ENCODE measurements at places on chromosomes 12 and 14.

GRCh38 chr14:43503508-43503907 lies 1003.6 kb downstream of the FSCB start:
- DNase-seq, result no peak

GRCh38 chr12:91074154-91074709 lies 16.4 kb upstream of the KERA start:
- no peak for DNase-seq

DNA sequence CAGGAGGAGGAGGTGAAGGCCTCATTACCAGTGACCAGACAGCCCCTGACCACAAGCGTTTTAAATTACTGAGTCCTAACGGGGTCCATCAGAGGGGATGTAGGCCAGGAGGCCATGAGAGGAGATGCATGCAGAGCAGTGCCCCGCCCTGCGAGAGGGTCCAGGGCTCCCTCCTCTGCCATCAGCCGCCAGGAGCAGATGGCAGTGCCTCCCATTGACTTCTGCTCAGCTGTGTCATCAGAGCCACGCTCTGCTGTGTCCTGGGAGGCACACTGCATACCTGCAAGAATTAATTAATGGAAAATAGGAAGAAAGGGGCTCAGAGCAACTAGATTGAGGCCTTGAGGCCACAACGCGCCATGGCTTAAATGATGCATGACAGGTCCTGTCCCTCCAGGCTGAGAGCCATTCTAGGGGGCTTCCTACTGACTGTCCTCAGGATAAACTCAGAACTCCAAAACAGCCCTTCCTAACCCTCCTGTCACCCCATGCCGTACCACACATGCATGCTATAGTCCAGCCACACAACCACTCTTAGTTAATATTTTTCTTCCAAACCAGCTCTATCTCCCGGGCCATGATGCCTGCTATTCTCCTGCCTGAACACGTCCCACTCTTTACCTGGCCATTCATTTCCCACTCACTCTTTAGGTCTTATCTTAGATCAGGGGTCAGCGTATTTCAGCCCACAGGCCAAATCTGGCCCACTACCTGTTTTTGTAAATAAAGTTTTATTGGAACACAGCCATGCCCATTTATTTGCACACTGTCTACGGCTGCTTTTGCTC lies 235.8 kb downstream of the KSR2 start:
- DNase-seq, result no peak

DNA sequence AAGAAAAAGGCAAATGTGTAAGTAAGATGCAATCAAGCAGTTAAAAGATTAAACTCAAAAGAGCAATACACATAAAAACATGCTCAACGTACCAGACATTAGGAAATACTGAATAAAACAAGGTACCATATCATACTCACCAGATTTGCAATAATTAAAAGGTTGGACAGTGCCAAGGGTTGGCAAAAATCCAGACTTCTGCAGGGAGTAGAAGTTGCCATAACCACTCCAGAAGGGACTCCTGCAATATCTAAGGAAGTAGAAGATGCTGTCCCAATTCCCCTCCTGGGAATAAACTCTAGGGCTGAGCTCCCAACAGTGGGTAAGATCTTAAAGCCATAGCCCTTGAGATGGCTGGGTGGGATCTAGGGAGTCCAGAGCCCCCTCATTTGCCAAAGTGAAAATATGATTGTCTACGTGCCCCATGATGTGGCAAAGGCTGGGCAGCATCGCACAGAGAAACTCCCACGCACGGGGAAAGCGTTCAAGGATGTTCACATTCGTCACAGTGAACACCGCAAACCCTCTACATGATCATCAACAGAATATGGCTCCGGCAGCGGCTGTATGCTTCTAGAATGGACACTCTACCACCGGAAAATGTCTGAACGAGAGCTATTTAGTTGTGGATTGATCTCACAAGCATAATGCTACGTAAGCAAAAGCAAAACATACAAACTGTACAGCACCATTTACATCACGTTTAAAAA lies 12.3 kb downstream of the KCTD10 start:
- no peak for DNase-seq

DNA sequence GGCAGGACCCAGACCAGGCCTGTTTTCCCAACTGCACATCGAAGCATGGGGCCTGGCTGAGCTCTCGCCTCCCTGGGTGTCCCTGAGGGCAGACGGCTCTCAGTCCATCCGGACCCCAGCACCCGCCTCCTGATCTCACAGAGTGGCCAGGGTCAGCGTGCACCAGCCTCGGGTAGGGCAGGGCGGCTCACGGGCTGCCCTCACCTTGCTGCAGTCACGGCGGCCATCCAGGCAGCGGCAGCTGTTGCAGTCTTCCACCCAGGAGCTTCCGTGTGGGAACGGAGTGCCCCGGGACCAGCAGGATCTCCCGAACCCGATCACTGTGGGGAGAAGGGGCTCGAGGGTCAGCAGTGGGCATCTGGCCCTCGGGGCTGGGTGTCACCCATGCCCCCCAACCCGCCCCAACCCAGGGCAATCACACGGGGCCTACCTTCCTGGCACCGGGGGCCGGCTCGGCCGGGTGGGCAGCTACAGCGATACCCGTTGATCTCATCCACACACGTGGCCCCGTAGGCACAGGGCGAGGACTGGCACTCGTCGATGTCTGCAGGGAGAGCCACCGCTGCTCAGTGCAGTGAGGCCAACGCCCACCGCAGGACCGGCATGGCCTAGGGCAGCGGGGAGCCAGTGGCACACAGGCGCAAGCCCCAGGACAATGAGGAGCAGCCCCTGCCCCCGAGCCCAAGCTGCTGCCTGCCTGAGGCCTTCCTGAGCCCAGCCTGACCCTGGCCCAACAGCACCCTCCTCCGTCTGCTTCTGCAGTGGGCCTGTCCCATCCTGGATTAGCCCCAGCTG lies 22.2 kb downstream of the JAG2 start:
- DNase-seq, result no peak

- DNase-seq, result no peak
These were observed 785.8 kb downstream of the MED13L start for GRCh38 chr12:115491511-115492250.

- DNase-seq, result no peak
These were observed 195.7 kb upstream of the NEDD1 start for GRCh38 chr12:96711364-96711763.

DNA sequence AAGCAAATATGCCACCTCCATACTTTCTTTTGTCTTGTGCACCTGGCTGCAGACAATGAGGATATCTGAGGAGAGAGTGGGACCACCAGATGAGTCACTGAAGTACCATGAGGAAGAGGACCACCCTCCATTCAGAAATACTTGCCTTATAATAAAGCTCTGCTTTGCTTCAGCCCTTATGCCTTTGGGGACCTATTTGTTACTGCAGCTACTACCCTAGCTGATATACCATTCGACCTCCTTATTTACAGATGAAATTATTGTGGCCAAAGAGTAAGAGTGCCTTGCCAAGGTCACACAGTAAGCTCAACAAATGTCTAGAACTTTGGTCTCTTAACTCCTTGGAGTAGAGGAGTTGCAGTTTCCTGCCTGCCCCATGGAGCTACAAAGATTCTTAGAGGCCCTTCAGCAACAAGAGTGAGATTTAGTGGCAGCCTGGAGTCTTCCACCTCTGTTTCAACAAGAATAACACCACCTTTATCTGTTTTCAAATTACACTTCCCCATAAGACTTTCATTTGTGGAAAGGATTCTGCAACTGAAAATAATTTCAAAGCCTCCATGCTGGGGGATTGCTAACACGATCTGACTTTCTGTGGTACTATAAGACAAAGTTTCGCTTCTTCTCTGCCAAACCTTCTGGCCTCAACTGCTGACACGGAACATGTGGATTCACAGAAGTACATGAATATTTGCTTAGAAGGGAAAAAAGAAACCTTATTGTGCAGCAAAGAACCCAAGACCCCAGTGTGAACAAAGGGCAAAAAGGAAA lies 3.6 kb downstream of the CMKLR1 start:
- DNase-seq, result no peak

GRCh38 chr14:98957211-98958047 lies 314.6 kb downstream of the BCL11B start:
- no peak for DNase-seq

- peak; percentile 26 for DNase-seq
These were observed 6.1 kb downstream of the SDR39U1 start for GRCh38 chr14:24436355-24437019.

DNA sequence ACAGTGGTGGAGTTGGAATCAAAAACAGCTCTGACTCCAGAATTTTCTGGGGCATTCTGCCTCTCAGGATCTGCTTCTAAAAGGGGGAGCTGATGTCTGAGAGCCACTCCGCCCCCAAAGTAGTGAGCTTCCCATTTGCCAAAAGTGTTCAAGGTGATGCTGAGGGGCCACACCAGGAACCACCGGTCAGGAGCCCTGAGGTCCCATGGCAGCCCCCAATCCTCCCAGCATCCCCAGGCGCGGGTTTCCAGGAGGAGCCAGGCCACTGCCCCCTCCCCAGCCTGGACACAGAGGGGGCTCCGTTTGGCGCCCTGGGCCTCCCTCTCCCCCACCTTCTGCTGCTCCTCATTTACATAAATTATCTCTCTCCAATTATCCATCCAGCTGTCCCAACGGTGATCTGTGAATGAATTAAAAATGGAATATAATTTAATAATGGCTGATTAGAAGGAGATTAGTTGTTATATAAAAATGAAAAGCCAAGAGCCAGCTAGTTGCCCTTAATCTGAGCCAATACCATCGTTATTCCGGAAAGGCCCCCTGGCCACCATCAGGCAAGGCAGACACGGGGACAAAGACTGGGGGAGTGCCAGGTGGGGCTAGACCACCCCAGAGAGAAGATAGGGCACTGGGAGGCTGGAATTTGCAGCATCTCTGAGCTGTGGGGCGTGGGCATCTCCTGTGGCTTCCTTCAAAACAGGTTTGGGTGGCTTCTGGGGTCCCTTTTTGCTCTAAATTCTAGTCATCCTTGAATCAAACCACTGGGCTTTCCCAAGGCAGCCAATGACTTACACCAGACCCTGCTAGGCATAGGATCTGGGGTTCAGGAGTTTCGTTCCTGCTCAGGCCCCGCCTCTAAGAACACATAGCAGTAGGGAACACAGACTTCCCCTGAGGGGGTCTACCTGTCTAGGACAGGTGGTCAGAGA lies 19.7 kb upstream of the VSX2 start:
- no peak for DNase-seq

DNA sequence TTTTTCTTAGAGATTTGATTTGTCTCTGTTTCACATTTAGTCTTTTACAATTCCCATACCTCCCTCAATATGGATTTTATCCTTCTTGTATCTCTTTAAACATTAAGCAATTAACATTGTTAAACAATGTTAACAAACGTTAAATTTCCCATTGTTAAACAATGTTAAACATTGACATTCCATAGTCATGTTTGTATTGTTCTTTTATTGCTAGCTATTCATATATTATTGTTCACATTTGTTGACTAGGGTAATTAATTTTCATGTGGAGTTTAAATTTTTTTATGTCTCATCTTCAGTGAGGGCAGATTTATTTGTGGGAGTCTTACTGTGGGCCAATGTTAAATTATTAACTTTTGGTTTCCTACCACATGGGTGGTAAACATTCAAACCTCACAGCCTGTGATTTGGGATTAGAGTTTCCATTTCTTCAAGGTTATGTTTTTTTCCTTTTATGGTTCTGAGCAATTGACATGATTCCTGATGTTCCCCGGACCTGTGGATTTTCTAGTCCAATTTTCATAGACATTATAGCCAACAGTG lies 294.3 kb downstream of the ALG10B start:
- DNase-seq, result no peak

DNA sequence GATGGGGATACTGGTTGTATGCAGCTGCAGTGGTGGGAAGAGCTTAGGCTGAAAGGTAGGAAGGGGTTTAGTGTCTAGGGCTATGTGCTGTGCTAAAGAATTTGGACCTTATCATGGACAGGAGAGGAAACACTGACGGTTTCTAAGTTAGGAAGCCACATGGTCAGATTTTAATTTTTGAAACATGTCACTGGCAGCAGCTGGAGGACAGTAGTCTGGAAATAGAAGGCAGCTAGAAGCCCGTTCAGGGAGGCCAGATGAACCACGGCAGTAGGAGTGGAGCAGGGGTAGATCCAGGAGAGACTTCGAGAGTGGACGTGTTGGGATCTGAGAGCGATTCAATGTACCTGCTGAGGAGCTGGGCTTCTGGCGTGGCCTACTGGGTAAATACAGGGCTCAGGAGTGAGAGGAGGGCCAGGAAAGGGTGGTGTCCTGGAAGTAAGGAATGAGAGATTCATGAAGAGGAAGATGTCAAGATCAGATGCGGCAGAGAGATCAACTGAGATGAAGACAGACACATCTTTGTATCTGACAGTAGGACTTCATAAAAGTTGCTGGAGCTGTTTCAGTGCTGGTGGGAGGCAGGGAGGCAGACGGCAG lies 64.9 kb downstream of the PRKCH start:
- DNase-seq, result no peak

- DNase-seq, result no peak
These were observed 69.0 kb upstream of the OVCH1 start for GRCh38 chr12:29566441-29566840.

DNA sequence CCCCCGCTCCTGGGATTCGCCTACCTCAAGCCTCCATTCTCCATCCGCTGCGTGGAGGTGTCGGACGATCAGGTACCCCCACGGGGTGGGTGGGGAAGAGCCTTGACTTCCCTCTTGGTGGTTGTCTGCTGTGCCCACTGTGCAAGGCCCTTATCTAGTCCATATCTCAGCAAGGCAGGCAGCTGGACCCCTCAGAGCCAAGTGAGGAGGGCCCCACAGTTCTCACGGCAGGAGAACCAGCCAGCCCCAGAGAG lies 39.9 kb downstream of the MMAB start:
- DNase-seq, result no peak

DNA sequence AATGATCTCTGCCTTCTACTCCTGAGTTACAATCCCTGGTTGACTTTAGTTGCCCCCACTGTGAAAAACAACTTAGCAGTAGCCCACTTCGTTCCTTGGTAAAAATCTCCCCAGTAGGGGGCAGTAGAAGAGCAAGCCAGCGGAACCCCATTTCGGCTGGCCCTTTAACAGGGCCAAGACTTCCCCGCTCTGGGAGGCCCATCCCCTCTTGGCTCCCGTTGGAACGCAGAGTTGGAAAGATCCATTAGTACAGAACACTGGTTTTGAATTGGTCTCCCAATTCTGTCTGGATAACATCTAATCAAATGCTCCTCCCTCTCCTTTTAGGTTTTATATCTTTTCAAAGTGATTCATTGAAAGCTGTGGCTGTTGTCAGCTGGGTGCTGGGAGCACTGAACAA lies 1133.3 kb downstream of the BCL11B start:
- DNase-seq, result peak; percentile 53

DNA sequence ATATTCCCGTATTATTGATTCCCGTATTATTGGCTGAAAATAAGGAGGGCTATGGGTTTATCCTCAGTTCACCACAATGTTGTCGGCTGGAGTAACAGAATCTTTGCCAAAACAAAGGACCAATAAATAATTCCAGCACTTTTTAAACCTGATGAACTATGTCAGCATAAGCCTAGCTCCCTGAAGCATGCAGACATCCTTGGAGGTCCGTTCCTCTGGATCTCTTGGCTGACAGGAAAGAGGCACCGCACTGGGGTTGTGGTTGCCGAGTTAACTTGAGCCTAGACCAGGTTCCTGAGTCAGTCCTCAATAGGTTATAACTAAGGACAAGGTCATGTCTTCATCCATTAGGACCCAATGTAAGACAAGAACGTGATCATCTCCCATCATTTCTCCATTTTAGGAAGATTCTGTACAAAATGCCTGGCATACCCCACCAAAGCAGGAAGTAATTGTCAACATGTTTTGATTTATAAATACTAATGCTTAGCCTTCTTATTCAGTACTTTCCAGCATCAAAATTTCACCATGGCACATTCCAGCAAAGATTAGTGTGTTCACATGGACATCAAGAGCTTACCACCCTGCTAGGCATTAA lies 36.6 kb downstream of the NID2 start:
- no peak for DNase-seq

All from T-helper 2 cell treated with Interferon-gamma antibody and Interleukin-4, amounts not matched to agents 5 μg/mL and 100 μg/mL, for 36 hours (primary cell).